ENCODE measurements at places on chromosomes 1 and 21.

- no peak for DNase-seq
These were observed 64.8 kb upstream of the ATP1A1 start for GRCh38 chr1:116308276-116308675.

- DNase-seq, result no peak
These were observed at the start of gene SCMH1 for GRCh38 chr1:41241749-41242341. TSS of gene SCMH1 (minus strand) at chr1:41242306. CDS start at chr1:41186133, 56,173 bp downstream.

- no peak for DNase-seq
These were observed 265.9 kb upstream of the RUNX1 start for GRCh38 chr21:35314857-35315582.

- no peak for DNase-seq
These were observed 31.1 kb downstream of the CNST start for GRCh38 chr1:246597340-246597739.

GRCh38 chr1:30286241-30286987 lies 437.0 kb downstream of the MATN1 start:
- no peak for DNase-seq

DNA sequence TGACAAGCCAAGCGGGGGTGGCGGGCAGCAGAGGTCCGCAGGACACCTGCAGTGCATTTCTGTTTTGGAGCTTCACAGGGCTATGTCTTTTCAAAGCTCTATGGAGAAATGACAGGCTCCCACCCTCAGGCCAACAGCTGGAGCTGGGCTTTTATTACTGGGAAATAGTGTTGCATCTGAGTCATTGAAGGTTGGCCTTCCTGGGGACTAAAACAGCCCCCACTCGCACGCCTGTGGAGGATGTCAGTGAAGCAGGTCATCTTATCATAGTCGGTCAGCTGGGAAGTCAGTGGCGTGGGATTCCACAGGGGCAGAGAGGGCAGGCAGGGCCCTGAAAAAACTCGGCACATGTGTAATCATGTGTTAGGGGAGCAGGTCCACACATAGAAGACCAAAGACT lies 55.3 kb downstream of the NTPCR start:
- DNase-seq, result no peak

GRCh38 chr1:175131095-175131494 lies 61.5 kb downstream of the KIAA0040 start:
- DNase-seq, result no peak

- DNase-seq, result no peak
These were observed 79.3 kb downstream of the ADARB1 start for GRCh38 chr21:45153358-45154318.

DNA sequence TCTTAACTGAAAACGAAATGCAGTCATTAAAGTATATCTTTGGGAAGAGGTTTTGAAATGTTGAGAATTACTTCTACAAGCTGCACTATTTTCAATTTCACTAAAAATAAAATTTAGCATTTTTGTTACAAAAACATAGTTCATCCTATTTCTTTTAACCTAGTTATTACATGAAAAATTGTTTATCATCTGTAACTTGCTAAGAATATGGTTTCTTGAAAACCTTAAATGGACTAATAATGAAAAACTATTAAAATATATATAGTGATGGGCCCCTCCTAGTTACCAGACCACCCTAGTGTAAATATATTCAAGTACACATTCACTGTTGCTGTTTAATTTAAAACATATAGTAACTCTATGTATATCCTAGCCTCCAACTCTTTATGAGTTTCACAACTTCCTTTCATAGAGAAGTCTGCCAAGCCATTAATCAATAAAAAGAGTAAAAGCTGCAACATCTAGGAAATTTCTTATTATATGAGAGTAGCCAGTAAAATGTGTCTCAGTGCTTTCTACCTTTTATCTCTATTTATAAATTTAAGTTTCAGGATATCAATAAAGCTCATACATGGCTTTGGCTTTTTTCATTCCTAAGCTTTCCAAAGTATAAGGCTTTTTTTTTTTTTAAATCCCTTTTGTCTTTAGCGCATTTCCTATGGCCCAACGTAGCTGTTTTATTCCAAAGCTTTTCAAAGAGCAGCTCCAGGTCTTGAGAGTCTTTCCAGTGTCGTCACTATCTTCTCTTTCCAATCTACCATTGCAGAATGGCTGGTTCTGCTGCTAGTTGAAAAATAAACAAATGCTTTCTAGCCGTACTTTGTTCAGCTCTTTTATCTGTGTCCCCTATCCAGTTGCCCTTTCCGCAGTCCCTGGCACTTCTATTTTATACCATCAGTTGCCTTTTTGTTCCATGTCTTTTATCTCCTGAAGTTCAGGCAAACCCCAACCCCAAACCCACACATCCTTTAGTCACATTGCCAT lies 6.5 kb downstream of the IRF2BP2 start:
- DNase-seq, result no peak

- DNase-seq, result no peak
These were observed 33.2 kb downstream of the ATP5PF start for GRCh38 chr21:25701529-25701928.

DNA sequence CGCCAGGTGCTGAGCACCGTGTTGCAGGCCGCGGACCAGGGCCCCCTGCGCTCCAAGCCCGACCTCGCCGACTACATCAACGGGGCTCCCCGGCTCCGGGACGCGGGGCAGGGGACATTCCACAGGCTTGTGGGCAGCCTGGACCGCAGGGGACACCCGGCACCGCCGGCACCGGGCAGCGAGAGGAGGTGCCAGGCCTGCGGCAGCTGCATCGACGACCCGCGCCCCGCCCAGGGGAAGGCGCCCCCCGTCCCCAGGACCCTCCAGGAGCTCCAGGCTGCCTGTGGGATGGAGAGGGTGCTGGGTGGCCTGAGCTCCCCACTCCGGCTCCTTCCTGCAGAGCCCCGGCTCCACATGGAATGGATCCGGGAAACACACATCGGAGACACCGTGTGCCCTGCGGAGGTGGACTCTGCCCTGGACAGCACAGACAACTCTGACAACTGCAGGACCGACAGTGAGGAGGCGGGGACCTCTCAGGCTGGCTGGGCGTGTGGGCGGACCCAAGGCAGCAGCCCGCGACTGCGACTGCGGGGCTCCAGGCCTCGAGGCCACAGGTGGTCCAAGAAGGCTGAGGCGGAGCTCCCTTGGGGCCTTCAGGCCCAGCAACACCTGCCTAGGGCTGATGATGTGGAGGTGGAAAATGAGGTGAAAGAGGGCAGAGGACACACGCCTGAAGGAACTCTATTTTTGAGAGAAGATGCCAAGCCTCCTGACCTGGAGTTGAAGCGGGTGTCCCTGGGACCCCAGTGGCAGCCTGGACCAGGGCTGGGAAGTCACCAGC lies 22.8 kb downstream of the KIAA1614 start:
- DNase-seq, result no peak

DNA sequence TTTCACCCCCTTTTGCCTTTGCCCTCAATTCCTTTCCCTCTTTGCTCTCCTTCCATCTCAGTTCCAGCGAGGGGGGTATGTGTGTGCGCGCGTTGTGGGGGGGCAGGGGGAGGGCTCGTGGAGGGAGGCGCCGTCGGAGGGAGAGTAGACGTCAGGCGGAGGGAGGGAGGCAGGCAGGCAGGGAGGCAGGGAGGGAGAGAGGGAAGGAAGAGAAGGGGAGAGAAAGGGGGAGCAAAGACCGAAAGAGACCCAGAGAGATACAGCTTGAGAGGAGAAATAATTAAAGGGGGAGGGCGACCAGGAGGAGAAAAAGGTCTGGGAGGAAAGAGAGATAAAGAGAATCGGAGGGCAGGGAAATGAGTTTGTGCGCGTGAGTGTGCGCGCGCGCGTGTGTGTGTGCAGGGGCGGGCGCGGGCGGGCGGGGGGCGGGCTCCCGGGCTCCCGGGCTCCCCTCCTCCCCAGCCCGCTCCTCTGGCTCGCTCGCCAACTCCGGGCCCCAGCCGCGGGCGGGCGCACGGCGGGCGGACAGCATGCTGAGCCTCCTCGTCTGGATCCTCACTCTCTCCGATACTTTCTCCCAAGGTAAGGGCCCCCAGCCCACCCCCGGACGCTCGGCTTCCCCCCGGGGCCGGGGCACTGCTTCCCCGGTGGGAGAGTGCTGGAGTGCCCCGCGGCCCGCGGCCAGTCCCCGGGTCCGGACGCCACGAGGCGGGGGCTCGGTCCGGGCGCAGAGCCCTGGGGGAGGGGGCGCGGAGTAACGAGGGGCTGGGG lies at the start of gene KIRREL1:
KIRREL1 (plus strand) TSS at position 499 of the 771 bp plus-strand sequence; CDS start at position 531, 32 bp downstream.
- DNase-seq, result no peak

DNA sequence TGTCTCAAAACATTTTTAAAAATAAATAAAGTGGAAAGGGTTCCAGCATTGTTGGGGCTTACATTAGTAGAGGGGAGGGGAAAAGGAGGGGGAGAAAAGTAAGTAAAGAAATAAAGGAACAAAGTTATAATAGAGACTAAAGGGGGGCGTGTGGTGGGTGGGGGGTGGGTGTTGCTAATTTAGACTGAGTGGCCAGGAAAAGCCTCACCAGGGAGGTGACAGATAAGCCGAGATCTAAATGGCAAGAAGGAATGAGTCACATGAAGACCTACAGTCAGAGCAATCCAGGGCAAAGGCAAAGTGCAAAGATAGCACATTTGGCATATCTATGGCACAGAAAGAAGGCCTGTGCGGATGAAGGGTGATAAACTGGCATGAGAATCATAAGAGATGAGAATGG lies 7.5 kb downstream of the MPL start:
- no peak for DNase-seq

DNA sequence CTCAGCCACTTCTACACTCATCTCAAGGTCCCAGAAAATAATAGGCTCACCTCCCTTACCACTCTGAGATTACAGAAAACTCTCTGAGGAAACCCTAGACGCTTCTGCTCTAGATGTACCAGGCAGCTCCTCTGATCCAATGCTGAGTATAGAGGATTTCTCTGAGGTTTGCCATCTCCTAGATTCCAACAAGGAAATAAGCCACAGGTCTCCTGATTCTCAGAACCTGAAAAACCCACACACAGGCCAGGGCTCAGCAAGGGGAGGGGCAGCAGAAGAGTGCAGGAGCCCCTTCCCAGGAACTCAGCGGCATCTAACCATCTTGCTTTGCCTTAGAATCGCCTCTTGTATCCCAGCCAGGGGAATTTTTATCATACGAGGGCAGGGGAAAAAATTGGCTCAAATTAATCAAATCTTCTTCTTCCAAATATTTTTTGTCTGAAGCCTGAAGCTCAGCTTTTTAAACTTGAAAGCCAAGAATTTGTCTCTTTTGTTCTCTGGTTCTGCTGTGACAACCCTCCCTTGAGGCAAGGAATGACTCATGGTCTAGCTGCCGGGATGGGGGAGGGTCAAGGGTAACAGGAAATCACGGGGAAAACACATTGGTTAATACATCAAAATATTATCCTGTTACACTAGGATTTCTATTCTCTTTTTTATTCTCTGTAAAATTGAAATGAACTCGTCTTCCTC lies 30.8 kb downstream of the GORAB start:
- peak; percentile 79 for DNase-seq

DNA sequence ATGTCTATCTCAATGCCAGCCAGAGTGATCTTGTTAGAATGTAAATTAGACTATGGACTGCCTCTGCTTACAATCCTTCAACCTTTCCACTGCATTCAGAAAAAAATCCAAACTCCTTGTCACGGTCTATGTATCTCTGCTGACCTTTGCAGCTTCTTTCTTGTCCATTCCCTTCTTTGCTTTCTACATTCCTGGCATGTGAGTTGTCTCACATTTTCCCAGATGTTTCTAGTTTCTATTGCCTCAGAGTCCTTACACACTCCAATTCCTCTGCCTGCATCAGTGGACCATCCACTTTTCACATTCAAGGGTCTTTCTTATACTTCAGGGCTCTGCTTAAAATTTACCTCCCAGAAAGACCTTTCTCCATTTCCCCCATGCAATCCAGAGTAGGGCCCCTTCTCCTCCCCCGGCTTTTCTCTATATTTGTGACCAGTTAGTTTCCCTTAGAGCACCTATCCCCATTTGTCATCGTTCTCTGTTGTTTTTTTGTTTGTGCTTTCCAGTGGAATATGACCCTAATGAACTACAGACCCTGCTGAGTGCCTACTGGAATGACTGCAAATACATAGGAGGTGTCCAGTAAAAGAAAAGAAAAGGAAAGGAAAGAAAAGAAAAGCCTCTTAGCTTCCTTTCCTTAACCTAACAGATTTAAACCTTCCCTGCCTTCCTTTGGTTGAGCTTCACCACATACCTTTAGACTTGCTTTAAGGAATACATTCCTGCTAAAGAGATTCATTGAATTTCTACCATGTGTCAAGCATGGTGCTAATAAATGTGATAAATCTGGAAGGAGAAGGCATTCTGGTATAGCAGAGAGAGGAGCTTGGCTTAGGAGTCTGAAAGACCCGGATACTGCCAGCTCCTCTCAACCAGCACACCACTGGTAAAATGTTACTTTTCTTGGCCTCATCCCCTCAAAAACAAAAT lies 102.0 kb downstream of the DIRAS3 start:
- DNase-seq, result no peak

DNA sequence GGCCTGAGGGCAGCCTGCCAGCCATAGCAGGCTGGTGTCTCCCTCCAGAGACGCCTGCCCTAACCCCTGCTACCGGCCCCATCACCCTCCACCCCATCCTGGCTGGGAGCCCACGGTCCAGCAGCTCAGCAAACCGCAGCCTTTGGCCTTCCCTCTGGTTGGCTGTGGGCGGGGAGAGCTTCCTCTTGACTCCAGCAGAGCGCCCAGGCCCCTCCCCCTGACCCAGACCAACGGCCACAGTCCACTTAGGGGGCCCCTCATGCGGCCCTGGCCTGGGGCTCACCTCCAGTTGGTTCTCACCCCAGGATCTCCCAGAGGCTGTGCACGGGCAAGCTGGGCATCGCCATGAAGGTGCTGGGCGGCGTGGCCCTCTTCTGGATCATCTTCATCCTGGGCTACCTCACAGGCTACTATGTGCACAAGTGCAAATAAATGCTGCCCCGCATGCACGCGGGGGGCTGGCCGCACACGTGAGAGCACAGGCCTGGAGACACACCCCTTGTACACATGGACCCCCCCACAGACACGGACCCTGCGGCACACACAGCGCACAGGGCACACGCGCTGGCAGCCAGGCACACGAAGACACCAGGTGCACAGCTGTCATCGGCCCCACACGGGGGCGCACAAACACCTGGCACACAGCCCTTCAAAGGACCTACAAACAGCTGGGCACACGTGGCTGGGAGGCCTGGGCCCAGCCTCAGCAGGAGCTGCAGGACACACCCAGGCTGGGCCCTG lies 3.1 kb downstream of the SMIM1 start:
- no peak for DNase-seq

DNA sequence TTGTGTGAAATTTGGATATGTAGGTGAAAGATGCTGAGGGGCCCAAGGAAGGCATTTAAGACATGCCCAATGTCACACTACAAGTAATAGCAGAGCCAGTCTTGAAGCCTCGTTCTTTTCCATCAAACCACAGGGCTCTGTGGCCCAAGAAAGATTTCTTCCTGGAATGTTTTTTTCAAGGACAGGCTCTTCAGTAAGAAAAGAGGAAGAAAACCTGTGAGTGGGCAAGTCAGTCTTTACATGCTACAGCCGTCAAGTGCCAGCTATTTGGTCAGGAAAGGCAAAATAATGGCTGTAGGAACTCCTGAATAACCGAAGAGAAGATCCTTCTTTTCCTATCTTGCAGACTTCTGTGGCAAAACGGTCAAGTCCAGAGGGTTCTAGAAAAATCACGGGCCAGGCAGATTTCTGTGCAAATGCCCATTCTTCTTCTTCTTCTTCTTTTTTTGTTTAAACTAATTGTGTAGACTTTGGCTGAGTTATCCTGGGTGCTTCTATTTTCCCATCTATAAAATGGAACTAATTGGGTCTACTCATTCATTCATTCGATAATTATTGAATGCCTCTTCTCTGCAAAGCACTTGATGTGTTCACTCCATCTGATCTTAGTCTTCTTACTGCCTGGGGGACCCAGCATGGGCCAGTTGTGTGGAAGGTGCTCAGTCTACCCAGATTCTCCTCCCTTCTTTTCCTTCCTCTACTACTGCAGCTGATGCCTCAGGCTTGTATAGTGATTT lies 1.9 kb upstream of the ID3 start:
- no peak for DNase-seq
